Activated CD4-positive, alpha-beta T cell treated with anti-CD3 and anti-CD28 coated beads, Interleukin-2, amount 10 ng/mL, durations not matched to agents 7 days and 5 days (primary cell): ENCODE measurements at places on chromosomes 4 and X.

DNA sequence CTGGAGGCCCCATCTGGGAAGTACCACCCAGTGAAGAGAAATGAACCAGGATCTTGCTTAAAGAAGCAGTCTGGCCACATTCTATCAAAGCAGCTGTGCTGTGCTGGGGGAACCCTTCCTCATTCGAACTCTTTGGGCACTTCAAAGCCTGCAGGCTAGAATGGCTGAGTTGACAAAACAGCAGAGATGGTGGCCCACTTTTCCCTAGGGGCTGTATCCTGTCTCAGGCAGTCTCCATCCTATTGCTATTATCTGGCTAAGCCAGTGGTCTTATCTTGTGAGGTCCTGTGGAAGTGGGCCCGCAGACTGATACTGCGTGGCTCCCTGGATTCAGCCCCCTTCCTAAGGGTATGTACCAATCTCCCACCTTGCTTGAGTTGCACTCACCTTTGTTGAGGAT is 114.3 kb downstream of the VSIG4 start:
- no peak for DNase-seq

- no peak for DNase-seq
Measured at GRCh38 chr4:24671849-24672248, 87.5 kb upstream of the DHX15 start.

DNA sequence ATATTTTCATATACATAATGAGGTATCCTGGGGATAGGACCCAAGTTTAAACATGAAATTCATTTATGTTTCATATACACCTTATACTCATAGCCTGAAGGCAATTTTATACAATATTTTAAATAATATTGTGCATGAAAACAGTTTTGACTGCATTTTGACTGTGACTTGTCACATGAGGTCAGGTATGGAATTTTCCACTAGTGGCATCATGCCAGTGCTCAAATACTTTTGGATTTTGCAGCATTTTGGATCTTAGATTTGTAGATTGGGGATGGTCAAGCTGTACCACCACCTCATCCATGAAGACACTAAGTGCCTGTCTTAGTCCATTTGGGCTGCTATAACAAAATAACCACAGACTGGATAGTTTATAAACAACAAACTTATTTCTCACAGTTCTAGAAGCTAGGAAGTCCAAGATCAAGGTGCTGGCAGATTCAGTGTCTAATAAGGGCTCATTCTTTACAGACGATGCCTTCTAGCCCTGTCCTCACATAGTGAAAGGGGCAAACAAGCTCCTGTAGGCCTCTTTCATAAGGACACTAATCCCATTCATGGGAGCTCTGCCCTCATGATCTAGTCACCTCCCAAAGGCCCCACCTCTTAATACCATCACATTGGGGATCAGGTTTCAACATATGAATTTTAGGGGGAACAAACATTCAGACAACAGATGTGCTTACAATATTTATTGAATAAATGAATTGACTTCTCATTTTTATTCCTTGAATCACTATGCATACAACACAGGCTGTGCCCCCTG is 9.4 kb downstream of the NUDT6 start:
- no peak for DNase-seq

DNA sequence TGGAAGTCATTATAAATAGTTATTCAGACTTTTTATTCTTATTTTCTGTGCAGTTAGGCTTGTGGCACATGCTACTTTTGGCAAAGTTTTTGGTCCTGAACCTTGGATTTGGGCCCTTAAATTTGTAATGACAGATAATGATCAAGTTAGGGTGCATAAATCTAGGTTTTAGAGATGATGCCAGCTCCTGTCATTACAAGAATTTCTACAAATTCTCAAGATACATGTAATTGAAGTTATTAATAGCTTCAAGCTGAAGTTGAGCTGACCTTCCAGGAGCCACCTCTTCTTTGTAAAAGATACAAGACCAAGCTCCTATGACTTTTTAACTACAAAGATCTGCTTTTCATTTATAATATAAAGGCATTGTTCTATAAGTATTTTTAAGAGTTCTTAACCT is 255.6 kb upstream of the UGT8 start:
- no peak for DNase-seq

GRCh38 chr4:34245276-34245675 is 1999.0 kb downstream of the ARAP2 start:
- DNase-seq, result no peak

GRCh38 chr4:180101348-180102083 is 2141.7 kb upstream of the TENM3 start:
- no peak for DNase-seq

GRCh38 chrX:72238183-72238582 is 644 bp downstream of the ERCC6L start:
- no peak for DNase-seq

GRCh38 chr4:151643564-151643963 is 117.2 kb downstream of the GATB start:
- DNase-seq, result no peak

DNA sequence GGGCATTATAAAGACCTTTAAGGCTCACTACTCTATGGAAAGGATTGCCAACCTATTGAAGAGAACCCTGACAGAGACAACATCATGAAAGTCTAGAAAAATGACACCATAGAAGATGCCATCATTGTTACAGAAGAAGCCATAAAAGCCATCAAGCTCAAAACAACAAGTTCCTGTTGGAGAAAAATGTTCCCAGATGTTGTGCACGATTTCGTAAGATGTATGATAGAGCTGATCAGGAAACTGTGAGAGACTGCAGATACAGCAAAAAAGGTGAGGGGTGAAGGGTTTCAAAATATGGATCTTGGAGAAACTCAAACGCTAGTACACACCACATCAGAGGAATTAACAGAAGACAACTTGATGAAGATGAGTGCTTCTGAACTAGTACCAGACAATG is 53.3 kb downstream of the WDFY3 start:
- DNase-seq, result no peak

GRCh38 chr4:39732728-39733127 is 34.8 kb downstream of the UBE2K start:
- DNase-seq, result no peak

GRCh38 chr4:152949930-152950329 is 13.8 kb downstream of the FHDC1 start:
- no peak for DNase-seq
